ENCODE measurements at places on chromosomes 1 and 21.

DNA sequence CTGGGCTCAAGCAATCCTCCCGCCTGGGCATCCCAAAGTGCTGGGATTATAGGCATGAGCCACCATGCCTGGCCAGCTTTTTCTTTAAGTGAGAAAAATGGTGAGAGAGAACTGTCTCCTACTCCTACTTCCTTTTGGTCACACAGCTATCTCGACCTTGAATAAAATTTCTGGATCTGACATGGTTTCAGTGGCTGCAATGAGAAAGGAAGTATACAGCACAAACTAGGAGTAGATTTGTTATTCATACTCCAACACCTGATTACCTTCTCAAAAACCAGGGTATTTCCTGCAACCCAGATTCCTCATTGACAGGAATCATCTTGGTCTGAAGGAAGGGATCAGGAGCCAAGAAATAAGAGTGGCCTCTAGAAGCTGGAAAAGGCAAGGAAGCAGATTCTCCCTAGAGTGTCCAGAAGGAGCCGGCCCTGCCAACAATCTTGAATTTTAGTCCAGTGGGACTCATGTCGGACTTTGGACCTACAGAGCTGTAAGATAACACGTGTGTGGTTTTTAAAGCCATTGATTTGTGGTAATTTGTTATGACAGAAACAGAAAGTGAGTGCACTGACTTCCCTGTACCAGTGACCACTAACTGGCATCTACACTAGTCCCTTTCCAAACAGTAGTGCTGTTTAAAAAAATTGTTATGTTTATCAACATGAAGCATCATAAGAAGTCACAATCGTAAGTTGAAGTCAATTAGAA lies 516.6 kb downstream of the SMYD3 start:
- no peak for DNase-seq

- DNase-seq = peak; percentile 48
Measured at GRCh38 chr21:44529503-44530125, 10.4 kb downstream of the KRTAP10-1 start.

- no peak for DNase-seq
Measured at GRCh38 chr1:221812905-221813597, 71.2 kb upstream of the DUSP10 start.

- no peak for DNase-seq
Measured at GRCh38 chr1:23964790-23965740, 5.4 kb downstream of the PNRC2 start.

GRCh38 chr1:95582191-95582590 lies 348.2 kb downstream of the RWDD3 start:
- DNase-seq = no peak

GRCh38 chr1:80594013-80594412 lies 1206.7 kb upstream of the ADGRL2 start:
- no peak for DNase-seq

- no peak for DNase-seq
Measured at GRCh38 chr1:46191033-46191701, 7.1 kb downstream of the POMGNT1 start.

DNA sequence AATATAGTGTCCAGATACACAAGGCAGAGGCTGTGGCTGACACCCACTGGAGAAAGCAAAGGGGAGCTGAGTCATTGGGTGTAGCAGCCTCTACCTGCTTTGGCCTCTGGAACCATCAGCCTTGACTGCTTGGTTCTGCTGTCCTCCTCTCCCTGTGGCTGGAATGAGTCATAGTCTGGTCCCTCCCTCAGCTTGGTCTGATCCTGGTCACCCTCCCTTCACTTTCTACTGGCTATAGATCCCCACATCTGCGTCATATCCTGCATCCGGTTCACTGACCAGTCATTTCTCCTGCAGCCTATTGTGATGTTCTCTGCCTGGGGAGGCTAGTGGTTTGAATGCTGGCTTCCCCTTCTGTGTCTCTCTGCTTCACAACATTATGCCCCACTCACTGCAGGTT lies 372.8 kb upstream of the DAB1 start:
- DNase-seq = no peak

- no peak for DNase-seq
Measured at GRCh38 chr1:198778049-198778448, 139.2 kb downstream of the PTPRC start.

DNA sequence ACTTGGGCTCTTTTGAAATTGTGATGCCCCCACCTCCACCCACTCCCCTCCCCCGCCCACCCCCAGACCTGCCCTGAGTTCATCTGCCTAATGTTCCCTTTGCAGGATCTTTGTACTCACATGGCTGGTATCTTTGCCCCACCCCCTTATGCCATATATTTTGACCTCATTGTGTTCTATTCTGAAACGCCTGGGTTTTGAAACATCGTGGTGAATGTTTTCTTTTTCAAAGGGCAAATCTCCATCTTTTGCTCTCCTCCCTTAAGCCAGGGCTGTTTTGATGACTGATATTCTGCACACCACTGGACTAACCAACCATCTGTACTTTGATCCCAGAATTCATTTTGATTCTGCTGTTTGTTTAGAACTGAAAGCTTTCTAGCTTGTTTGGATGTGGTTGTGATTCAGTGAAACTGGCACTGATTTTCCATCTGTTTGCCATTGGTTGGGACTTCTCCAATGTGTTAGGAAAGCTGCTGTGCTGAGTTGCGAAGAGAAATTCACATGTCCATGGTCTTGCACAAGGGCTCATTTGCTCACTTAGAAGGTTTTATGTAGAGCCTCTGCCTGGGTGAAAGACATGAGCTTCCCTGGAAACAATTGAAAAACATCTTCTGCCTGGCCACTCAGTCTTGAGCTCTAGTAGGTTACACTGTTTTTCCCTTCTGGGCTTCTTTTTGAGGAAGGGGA lies 16.5 kb downstream of the SMAP2 start:
- no peak for DNase-seq

- no peak for DNase-seq
Measured at GRCh38 chr1:39500862-39501389, 9.5 kb downstream of the BMP8A start.

- no peak for DNase-seq
Measured at GRCh38 chr1:50421366-50421748, 1.9 kb downstream of the DMRTA2 start.

GRCh38 chr1:166544561-166544960 lies 294.7 kb upstream of the POGK start:
- DNase-seq = no peak

- no peak for DNase-seq
Measured at GRCh38 chr21:17550671-17551308, 37.9 kb downstream of the CXADR start.

GRCh38 chr21:38077569-38077968 lies 161.3 kb upstream of the KCNJ6 start:
- DNase-seq = no peak

GRCh38 chr1:110519125-110519810 lies at the start of gene KCNA10:
Gene KCNA10 (minus strand): TSS chr1:110519175. CDS start chr1:110518787, 388 bp downstream.
- no peak for DNase-seq

DNA sequence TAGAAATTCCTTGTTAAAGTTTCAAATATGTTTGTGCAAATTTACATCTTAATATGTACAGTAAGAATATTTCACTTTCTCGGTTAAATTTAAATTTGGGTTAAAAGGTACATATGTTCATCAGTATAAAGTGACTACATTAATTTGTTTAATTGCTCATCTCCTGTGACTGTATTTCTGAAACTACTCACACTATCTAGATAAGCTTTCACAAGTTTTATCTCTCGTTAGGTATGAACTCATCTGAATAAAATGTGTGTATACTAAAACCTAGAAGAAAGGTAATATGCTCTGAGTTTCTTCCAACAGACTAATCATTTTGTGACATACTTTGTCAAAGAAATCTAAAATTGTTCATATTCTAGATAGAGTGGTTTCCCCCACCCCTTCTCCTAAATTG lies 150.7 kb downstream of the PATJ start:
- no peak for DNase-seq

- no peak for DNase-seq
Measured at GRCh38 chr1:118032883-118033282, 103.3 kb downstream of the WDR3 start.

GRCh38 chr1:87224201-87224600 lies 104.5 kb upstream of the LMO4 start:
- DNase-seq = no peak

- DNase-seq = no peak
Measured at GRCh38 chr1:51648180-51649109, 31.6 kb downstream of the OSBPL9 start.

GRCh38 chr21:45208627-45208951 lies 79.1 kb downstream of the POFUT2 start:
- no peak for DNase-seq

- DNase-seq = peak; percentile 95
Measured at GRCh38 chr1:178093494-178093950, 382 bp upstream of the RASAL2 start.

GRCh38 chr1:145740269-145740668 lies 21.0 kb downstream of the CD160 start:
- no peak for DNase-seq

DNA sequence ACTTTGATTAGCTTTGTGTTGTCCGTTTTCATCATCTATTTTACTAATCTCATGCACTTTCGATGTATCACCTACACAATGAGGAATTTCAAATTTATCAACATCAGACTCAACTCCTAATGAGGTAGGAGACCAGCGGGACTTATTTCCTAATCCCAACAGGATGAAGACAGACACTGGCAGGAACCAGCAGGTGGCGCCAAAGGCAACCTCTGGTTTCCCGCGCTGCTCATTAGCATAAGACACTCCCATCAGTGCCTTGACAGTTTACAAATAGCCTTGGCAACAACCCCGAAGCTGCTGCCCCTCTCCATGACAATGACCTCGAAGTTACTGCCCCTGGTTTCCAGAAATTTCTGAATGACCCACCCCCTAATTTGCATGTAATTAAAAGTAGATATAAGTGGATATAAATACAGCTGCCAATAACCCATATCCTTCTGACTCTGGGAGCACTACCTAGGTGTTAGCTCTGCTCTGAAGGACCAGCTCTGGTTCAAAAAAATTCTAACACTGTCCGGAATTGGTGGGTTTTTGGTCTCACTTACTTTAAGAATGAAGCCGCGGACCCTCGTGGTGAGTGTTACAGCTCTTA lies 974.8 kb downstream of the ADGRL2 start:
- DNase-seq = peak; percentile 70

DNA sequence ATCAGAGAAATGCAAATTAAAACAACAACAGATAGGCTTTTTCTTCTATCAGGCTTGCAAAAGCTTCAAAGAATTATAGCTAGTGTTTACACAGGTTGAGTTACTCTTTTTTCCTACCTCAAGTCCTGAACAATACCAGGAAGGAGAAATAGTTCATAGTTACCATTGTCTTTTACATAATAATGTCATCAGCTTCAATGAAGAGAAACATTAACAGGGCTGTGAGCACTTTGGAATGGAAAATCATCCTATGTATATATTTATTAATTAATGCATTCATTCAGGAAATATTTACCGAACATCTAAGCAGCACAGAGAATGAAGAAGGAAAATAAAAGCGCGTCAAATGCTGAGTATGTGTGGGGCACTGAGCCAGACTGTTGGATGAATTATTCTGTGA lies 197.3 kb downstream of the ZBTB18 start:
- no peak for DNase-seq

DNA sequence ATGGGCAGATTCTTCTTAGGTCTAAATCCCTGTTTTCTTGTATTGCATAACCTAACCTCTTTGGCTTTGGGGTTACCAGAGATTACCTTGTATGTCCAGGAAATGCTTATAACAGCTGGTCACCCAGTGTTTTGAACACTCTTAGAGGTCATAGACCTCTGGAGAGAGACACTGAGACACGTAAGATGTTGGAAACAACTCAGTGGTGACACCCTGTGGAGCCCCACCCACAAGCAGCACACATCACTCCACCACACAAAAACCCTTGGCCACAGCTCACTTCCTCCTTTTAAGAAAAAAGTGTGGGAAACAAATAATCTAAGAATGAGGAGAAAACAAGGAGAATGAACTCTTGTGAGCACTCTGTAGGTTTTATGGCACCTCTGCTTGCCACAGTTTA lies 26.3 kb upstream of the CYP4B1 start:
- no peak for DNase-seq

- peak; percentile 80 for DNase-seq
Measured at GRCh38 chr1:175319112-175319911, 126.7 kb upstream of the KIAA0040 start.

DNA sequence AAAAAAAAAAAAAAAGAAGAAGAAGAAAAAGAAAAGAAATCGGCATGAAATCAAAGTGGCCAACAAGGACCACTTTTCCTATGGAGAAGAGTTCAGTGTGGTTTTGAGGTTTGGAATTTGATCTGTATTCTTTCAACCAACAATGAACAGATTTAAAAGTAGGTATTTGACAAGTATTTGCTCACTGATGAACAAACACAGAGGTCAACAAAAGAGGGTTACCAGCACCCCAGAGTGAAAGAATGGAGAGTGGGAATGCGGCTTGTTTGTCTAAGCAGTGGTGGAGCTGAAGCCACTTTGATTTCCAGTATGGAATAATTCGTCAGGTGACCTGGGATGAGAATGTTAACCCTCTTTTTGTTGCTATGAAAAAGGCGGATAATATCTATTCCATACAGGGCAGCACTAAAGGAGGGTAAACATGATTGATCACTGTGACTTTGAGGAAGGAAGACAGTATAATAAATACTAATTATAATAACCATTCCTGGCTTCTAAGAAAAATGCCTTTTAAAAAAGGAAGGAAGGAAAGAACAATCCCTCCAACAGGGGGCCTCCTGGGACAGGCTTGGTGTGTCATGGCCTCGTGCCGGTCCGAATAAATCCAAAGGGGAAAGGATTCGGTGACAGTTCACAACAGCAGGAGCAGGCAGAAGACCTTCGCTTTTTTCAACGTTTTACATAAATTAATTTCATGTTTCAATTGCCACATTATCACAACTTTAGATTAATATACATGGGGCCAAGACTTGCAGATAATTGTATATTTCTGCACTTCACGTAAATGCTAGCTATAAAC lies 37.2 kb upstream of the SIM2 start:
- DNase-seq = no peak

GRCh38 chr1:20668581-20668980 lies 7.4 kb upstream of the DDOST start:
- DNase-seq = no peak

DNA sequence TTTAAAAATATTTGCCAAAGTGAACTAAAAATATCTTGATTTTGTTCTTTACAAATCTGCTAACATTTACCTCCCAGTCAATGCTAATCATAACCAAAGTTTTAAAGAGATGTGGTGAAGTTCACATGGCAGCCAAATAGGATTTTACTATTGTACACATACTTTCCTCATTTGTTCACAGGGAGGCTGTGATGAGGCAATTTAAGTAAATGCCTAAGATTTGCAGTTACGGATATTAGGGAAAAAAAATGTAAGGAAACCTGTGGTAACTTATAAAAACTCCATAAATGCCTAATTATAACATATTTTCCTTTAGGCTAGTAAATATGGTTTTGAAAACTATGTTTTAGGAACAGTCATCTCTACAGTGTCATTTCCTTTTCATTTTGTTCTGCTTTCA lies 32.4 kb downstream of the RGS5 start:
- DNase-seq = no peak

- no peak for DNase-seq
Measured at GRCh38 chr1:173775578-173776226, 48.8 kb upstream of the DARS2 start.

DNA sequence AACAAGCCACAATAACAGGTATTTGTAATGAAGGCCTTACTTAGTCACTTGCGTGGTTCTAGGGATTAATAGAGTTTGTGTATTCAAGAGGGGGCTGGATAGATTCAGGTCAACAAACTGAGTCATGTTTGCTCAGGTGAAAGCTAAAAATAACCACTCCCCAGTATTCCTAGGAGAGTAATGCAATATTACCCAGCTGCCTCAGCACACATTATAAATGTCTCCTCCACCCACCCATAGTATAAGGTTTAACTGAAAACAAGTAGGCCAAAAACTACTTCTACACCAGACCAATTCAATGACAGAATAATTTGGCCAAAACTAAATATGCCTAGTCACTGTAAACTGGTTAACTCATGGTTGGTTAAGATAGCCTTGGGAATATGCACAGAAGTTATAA lies 34.4 kb downstream of the WLS start:
- no peak for DNase-seq
